ENCODE measurements at places on chromosomes 5 and 9. TPM values are rescaled to one million over a fixed set of nuclear protein-coding genes. Genes with fewer than 3 reads are reported as not detected.

The TMEM167A gene
- 109 TPM for total RNA-seq

The CBY3 gene
- not detected for total RNA-seq

The EPB41L4B gene
- total RNA-seq: 6.5 TPM

The EIF4E1B gene
- not detected for total RNA-seq

The SPINK13 gene
- total RNA-seq: not detected

The PCA3 gene
- not detected for total RNA-seq

The SPINK1 gene
- not detected for total RNA-seq

The TMEM215 gene
- total RNA-seq: not detected

The LOX gene
- not detected for total RNA-seq

The ISOC1 gene
- total RNA-seq: 28.6 TPM

The AIF1L gene
- 26.9 TPM for total RNA-seq

The SLC4A9 gene
- not detected for total RNA-seq

The ZNF658 gene
- total RNA-seq: 12.8 TPM

The PDE4D gene
- total RNA-seq: 5.2 TPM

The SAXO1 gene
- not detected for total RNA-seq

The PHF24 gene
- total RNA-seq: not detected

The ADAMTS13 gene
- total RNA-seq: 1.4 TPM

The STKLD1 gene
- total RNA-seq: 1.1 TPM

The GGTA1 gene
- not detected for total RNA-seq

Measured in G401 (cell line).